Right hindlimb (tissue), 1 donor: ENCODE measurements at places on chromosomes 16 and 17.

GRCh38 chr17:11580677-11581076 lies 17.6 kb upstream of the DNAH9 start:
- no peak for DNase-seq

GRCh38 chr16:70678121-70678897 lies 7.5 kb downstream of the MTSS2 start:
- DNase-seq, result peak; percentile 20

GRCh38 chr17:17126131-17127110 lies 79.7 kb downstream of the PLD6 start:
- DNase-seq, result no peak

- no peak for DNase-seq
Observed at GRCh38 chr17:65677932-65678331, 116.5 kb upstream of the AXIN2 start.

DNA sequence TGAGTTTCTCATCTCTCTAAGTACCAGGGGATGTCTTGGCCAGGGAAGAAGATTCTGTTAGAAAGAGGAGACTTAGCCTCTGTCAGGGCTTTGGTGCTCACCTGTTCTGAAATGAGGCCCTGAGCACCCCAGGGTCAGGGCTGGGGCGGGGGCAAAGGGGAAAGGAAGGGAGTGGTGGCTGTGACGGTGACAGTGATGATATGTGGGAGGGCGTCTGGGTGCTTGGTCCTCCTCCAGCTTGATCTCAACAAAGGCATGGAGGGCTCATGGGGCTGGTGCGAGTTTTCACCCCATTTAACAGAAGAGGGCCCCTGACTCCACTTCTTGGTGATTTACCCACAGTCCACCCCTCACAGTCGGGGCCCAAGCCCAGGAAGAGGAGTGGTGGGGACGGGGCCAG lies 15.1 kb downstream of the SOX8 start:
- no peak for DNase-seq

- DNase-seq, result no peak
Observed at GRCh38 chr17:78532311-78532710, 44.9 kb downstream of the DNAH17 start.

DNA sequence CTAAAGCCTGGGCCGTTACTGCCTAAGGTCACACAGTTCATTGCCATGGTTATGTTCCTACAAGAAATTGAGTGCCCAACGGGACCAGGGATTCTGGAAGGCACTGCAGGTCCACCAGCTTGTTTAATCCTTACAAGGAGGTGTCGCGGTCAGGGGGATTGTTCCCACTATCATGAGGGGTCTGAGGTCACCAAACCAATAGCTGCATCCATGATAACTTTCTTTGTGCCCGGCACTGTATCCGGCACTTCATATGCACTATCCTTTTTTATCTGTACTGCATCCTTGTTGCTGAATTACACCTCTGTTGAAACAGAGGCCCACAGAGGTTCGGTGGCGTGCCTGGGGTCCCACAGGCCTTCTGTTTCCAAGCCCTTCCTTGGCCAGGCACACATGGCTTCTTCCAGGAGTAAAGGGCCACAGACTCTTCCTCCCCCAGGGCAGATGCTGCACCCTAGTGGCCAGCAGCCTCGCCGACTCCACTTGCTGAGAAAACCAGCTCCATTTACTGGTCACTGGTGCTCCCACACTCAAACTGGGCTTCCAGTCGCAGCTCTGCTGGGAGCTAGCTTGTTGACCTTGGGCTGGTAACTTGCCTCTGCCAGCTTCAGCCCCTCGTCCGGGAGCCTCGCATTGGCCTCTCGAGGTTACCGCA lies 82.0 kb upstream of the PLCG2 start:
- no peak for DNase-seq

DNA sequence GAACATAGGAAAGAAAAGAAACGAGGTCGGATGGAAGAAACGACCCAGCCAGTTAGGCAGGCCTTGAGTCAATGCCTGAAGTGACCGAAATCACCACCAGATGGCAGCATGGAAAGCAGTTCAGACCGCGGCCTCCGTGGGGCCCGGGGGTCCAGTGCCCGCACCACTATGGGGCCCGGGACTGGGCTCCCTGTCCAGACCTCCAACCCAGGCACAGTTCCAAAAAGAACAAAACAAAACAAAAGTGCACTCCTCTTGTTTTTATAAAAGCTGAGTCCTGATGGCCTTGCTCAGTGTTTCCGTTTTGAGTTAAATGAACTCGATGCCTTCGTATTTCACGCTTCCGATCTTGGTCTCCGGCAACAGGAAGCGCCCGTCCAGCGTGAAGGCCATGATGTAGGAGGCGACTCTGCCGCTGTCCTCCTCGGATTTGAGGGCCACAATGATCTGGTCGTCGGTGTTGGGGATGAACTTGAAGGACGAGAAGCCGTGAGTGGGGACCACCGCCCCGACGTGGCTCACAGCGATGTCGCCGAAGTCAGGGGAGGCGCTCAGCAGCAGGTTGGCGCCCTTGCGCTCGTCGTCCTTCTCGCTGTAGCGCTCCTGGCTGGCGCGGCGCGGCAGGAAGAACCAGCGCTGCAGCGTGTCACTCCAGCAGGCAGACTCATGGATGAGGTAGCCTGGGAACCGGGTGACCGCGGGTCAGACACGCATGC lies 13.7 kb upstream of the LGALS3BP start:
- DNase-seq, result peak; percentile 58

DNA sequence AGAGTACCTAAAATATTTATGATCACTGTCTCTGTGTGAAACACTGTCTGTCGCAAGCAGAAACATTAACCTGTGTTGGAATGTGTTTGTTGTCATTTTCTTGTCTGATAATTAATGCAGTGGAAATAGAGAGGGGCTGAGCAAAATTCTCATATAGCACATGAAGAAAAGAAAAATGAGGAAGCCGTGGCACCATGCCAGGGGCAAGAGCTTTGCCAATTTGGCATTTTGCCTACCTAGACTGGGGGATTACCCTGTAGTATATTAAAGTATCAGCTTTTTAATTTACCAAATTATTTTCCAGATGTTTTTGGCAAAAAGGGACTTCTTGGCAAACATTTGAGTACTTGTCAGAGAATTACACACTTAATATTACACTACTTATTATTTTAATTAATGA lies 1326.6 kb upstream of the GOT2 start:
- peak; percentile 39 for DNase-seq

DNA sequence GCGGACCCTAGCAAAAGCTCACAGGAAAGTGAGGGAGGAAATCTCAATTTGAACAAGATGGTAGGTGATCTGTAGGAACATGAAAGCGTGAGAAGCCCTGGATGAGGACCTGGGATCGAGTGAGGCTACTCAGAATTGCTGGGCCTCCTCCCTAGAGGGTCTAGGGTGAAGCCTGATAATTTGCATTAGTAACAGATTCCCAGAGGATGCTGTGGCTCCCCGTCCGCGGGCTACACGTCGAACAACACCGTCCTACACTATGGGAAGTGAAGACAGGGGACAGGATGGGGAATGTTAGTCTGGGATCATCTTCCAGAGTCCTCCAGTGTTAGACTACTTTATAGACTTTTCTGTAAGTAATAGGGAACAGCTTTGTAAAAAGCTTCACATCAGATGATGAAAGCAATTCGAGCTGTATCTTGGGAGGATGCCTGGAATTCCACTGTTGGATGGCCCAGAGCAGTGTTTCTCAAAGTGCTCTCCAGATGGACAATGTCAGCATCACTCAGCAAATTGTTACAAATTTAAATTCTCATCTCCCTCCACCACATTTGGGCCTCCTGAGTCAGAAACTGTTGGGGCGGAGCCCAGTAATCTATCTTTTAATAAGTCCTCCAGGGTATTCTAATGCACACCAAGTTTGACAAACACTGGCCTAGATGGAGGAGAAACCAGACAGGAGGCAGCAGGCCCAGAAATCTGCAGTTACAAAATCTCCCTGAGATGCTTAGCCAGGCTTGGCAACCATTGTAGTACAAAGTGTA lies 6.5 kb downstream of the FNDC8 start:
- DNase-seq, result no peak

DNA sequence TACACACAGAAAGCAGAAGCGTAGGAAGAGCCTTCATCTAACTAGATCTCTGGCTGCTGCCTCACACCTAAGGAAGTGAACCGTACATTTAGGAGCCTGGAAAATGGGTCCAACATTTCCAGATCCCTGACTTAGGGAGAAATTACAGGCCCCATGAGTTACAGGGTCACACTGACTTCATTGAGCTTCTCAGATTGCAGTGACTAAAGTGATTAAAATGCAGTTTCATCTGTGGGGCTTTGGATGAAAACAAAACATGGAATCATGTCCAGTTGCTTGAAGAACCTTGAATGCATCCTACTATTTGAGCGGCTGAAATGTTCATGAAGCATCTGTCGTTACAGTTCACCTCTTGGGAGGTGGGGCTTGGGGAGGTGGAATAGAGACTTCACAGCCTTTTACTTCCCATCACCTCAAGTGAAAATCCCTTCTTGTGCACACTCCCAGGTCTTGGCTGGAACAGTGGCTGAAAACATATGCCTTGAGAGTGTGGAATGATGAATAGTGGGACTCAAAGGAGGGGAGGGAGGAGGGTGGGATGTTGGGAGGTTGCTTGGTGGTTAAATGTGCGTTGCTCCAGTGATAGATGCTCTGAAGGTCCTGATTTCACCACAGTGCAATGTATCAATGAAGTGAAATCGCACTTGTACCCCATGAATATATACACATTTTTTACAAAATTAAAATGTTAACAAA lies 19.7 kb downstream of the TEKT3 start:
- DNase-seq, result no peak

- no peak for DNase-seq
Observed at GRCh38 chr16:27486760-27487159, 63.0 kb downstream of the GTF3C1 start.

DNA sequence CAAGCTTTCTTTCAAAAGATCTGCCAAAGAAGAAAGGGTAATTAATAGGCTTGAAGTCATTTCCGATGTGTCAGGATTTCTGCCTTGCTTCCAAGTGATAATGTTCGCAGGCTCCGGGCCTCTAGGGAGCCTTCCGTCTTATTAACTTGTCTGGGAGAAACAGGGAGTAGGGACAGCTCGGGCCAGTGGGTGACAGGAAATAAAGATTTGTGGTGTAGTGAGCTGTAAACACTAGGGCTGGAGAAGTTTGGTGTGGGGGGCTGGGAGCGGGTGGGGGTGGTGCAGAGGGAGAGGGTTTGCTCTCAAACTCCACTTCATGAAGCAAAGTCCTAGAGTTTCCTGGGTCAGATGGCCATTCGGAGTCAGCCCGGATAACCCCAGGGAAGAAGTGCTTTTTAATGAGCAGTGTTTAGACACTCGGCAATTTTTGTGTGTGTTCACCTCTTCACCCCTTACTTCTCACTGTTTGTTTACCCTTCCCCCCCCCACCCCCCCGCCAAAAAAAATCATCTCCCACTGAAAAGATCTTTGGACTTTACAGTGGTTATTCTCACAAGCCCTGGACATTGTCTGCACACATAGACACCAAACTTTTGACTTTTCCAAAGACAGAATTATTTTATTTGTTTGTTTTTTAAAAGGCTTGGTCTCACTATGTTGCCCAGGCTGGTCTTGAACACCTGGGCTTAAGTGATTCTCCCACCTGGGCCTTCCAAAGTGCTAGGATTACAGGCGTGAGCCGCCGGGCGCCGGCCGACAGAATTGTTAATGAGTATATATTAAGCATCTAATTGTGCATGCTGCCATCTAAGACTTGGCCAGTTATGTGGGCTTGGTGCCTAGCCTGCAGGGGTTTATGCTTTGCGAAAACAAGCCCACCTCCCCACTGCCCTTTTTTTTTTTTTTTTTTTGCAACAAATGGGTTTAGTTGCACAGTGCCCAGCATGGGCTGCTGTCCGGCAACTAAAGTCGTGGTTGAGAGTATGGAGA lies 196.4 kb downstream of the CCDC182 start:
- DNase-seq, result no peak

GRCh38 chr17:42779936-42780850 lies at the start of gene WNK4:
WNK4 (plus strand) TSS chr17:42780610; CDS start chr17:42780699, 89 bp downstream.
- DNase-seq, result peak; percentile 52

- no peak for DNase-seq
Observed at GRCh38 chr16:83136419-83136818, 509.6 kb downstream of the CDH13 start.

- DNase-seq, result no peak
Observed at GRCh38 chr16:50681021-50681885, at the start of gene SNX20. SNX20 (minus strand) TSS chr16:50681312; CDS start chr16:50677526, 3,786 bp downstream.

DNA sequence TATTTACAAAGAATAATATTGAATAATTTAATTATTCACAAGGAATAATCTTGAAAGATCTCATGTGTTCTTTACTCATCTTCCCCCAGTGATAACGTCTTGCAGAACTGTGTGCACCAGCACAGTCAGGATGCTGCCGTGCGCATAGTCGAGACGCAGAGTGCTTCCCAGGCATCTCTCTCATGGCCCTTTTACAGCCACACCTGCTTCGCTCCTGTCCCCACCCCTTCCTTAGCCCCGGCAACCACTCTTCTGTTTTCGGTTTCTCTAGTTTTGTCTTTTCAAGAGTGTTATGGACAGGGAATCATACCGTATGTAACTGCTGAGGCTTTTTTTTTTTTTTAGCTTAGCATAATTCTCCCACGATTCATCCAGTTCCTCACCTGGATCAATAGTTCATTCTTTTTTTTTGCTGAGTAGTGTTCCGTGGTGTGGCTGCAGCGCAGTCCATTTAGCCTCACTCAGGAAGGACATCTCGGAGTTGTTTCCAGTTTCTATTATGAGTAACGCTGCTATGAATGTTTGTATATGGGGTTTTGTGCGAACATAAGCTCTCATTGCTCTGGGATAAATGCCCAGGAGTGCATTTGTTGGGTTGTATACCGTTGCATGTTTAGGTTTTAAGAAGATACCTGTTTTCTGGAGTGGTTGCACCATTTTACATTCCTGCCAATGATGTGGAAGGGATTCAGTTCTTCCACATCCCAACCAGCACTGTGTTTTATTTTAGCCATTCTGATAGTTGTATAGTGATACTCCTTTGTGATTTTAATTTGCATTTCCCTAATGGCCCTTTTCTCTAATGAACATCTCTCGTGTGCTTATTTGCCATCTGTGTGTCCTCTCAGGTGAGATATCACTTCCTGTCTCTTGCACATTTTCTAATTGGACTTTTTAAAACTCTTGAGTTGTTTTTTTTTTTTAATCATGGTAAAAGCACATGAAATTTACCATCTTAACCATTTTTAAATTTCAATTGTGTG lies 47.6 kb downstream of the SEC14L1 start:
- no peak for DNase-seq

- no peak for DNase-seq
Observed at GRCh38 chr17:41905172-41905571, 13.6 kb downstream of the ACLY start.

DNA sequence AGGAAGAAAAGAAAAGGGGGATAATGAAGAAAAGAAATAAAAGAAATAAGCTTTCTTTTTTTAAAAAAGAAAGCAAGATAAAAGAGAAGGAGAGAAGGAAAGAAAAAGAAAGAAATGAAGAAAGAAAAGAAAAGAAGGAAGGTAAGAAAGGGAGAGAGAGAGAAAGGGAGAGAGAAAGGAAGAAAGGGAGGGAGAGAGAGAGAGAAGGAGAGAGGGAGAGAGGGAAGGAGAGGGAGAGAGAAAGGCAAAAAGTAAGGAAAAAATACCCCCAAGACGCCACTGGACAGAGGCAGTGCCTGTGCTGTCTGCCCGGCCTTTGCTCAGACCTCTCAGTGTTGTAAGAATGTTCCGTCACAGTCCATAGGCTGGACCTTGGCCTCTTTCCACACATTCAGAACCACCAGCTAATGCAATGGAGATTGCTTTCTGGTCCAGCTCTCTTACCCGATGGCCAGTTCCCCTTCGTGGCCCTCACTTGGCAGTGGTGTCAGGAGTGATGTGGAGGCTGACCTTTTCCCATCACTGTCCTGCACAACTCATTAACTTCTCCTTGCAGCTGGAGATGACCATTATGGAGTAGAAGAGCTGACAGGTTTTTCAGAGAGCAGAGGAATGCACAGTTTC lies 14.3 kb upstream of the HNF1B start:
- DNase-seq, result no peak

- no peak for DNase-seq
Observed at GRCh38 chr16:83937922-83938885, 14.8 kb upstream of the OSGIN1 start.
